Upper lobe of left lung (tissue), 6 donors: ENCODE measurements at places on chromosomes 3 and 15. TPM values are rescaled to one million over a fixed set of nuclear protein-coding genes. Genes with fewer than 3 reads are reported as not detected.

The MME gene
- 70.5 TPM for total RNA-seq

DNA sequence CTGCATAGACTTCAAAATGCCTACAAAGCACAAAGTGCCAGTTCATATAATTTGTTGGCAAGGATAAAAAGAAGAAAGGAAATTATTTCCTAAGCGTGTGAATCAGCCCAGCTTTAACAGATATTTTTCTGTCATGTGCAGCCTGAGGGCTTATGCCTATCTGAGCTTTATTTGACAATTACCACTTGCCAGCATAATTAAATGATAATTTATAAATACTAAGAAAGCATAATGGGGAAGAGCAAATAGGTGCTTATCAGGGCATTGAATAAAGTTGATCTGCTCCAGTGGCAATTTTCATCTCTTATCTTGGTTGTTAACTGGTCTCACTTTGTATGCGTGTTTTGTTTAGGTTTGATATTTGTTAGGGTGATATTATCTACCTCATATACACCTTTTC, 313.4 kb upstream of the DNAJC19 start:
- DNase-seq: no peak
- H3K27me3 ChIP-seq: no peaks in the 10 kb centered on the region
- no peaks in the 10 kb centered on the region for H3K36me3 ChIP-seq
- H3K4me1 ChIP-seq: no peaks in the 10 kb centered on the region
- H3K4me3 ChIP-seq: no peak overlapping the region

The RARB gene
- 15.4 TPM for total RNA-seq

GRCh38 chr3:17153209-17153608, 268.5 kb downstream of the PLCL2 start:
- peaks cover 38% of the 10 kb centered on the region for H3K36me3 ChIP-seq
- DNase-seq: no peak
- no peaks in the 10 kb centered on the region for H3K4me1 ChIP-seq
- no peak overlapping the region for H3K4me3 ChIP-seq

- H3K27ac ChIP-seq: no peak overlapping the region
- no peaks in the 10 kb centered on the region for H3K4me1 ChIP-seq
- H3K36me3 ChIP-seq: no peaks in the 10 kb centered on the region
- no peak overlapping the region for H3K4me3 ChIP-seq
Observed at GRCh38 chr3:94413336-94414108, 350.7 kb downstream of the NSUN3 start.

- H3K4me1 ChIP-seq: no peaks in the 10 kb centered on the region
- no peak for DNase-seq
- H3K4me3 ChIP-seq: no peak within 1 kb of the TSS
- H3K27ac ChIP-seq: no peak within 1 kb of the TSS
- H3K36me3 ChIP-seq: no peaks in the 10 kb centered on the region
Observed at GRCh38 chr3:130081351-130081881, at the start of gene ALG1L2. TSS of gene ALG1L2 (plus strand) at chr3:130081831. CDS start at chr3:130082017, 186 bp downstream.
